ENCODE measurements at places on chromosomes 4 and X.

- DNase-seq: no peak
Measured at GRCh38 chr4:87281603-87282002, 41.1 kb downstream of the HSD17B13 start.

DNA sequence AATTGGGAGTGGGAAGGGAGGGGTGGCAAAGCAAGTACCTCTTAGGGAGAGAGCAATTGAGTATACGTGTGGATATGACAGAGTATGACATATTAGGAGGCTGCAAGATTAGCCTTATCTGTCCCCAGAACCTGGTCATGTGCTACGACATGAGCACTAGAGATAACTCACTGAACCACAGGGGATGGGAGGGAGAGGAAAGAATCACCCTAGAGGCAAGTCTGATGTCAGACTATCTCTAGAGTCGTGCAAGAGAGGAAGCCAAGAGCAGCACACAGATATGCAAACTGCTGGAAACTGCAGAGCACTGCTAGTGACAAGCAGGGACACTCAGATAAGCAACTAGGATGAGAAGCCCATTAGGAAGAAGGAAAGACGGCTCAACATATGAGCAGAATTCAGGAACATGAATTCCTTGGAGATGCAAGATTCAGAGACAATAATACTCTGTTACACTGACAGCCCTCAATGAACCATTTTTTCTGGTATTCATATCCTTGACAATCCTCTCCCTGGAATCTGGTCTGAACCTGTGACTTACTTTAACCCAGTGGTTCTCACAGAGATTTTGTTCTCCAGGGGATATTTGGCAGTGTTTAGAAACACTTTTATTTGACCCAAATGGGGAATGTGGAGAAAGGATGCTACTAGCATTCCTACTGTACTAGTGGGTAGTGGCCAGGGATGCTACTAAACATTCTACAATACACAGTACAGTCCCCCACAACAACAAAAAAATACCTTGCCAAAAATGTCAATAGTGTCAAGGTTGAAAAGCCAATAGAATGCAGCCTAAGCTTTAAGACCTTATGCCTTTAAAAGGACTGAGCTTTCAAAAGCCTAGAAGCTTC lies 84.0 kb upstream of the BMP2K start:
- no peak for DNase-seq

DNA sequence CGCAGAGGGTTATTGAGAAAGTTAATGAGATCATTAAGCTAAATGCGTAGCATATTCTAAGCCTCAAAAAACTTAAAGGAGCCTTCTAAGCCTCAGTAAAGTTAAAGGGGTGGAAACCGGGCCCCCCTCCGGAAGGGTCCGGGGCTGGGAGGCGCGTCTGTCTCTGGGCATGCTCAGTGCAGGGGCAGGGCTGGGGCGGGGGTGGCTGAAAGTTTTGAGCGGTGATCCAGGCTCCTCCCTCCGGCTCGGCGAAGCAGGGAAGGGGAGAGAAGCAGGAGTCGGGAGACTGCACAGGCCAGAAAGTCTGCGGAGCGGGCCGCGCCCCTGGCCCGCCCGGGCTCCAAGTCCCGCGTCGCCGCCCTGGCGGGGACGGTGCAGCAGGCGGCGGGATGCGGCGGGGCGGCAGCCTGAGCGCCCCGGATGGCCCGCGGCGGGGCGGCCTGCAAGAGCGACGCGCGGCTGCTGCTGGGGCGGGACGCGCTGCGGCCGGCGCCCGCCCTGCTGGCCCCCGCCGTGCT lies at the start of gene EVC:
Gene EVC, plus strand, starts transcription at position 241 of the 518 bp plus-strand sequence. Its CDS starts 180 bp downstream, at position 421.
- DNase-seq: no peak

DNA sequence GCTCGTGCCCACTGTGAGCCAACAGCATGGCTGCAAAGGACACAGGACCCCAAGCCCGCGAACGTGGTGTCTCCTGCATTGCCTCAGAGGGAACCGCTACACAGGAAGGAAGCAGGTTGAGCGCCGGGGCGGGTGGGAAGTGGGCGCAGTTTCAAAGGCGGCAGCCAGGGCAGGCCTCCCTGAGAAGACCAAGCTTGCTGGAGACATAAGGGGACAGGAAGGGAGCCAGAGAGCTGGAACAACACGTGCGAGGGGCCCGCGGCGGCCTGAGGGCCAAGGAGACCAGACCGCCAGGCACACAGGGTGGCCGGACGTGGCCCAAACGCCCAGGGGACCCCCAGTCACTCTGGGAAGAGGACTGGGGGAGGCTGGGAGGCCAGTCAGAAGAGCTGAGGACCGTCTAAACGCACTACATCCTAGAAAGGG lies 32.0 kb downstream of the CTBP1 start:
- DNase-seq: peak; percentile 79

- DNase-seq: no peak
Measured at GRCh38 chr4:185219551-185220344, 10.3 kb downstream of the SNX25 start.

GRCh38 chr4:113840861-113841260 lies 79.3 kb upstream of the CAMK2D start:
- DNase-seq: no peak

GRCh38 chrX:118373538-118373937 lies 27.6 kb downstream of the WDR44 start:
- no peak for DNase-seq

- no peak for DNase-seq
Measured at GRCh38 chrX:73400136-73400748, 46.6 kb upstream of the CDX4 start.

Data from activated naive CD8-positive, alpha-beta T cell treated with anti-CD3 and anti-CD28 coated beads, Interleukin-2, amount 10 ng/mL, durations not matched to agents 7 days and 5 days (primary cell).